ENCODE measurements at places on chromosomes 6 and 20.

DNA sequence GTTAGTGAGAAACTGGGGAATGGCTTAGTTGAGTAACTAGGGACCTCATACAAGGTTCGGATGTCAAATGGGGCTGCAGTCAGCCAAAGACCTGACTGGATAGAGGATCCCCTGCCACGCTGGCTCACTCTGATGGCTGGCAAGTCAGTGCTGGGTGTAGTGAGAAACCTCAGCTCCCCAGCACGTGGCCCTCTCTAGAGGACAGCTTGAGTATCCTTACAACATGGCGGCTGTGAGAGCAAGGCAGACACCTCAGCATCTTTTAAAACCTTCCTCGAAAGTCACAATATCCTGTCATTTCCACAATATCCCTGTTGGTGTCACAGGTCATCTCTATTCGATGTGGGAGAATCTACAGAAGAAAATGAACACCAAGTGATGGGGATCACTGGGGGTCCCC lies 26.7 kb upstream of the IPCEF1 start:
- no peak for DNase-seq

DNA sequence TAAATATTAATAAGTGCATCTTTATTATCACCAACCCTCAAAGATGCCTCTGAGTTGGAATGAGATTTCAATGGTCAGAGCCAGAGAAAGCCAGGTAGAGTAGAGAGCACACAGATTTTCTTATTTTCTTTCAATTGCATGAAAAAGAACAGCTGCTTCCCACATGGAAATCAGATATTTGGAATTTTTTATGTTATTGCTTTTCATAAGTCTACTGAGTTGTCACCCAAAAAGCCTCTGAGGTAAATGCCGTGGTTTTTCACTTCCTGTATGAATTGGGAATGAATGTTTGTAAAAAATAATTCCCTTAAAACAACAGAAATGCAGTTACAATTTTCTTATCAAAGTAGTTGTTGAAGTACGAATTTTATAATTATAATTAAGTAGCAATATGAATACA lies 563.1 kb downstream of the RFPL4B start:
- DNase-seq, result no peak

GRCh38 chr6:37831457-37831856 lies 11.9 kb downstream of the ZFAND3 start:
- no peak for DNase-seq

DNA sequence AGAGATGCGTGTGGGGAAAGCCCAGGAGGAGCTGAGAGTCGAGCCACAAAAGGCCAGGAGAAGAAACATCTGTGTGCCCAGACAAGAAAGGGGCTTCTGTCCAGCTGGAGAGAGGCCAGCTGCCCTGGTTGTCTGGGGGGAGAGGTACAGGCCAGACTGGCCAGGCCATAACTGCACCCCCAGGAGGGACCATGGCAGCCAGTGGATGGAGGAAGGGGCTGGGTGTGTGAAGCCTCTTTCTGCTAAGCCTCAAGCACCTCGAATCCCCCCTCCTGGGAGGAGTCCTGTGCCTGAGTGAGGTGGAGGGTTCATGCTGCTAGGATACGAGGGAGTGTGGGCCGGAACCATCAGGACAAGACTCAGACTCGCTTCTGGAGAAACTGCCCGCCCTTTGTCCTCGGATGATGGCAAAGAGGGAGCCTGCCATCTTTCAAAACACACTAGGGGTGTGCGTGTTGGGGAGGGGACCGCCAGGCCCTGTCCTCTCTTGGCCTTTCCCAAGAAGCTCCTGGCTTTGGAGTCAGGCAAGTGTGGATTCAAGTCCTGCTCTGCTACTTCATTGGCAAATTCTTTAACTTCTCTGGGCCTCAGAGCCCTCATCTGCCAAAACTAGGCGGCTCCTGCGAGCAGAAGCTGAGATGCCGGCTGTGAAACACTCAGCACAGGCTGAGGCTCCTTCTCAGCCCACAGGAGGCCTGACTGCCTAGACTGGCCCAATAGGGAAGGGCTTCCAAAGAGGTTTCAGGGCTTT lies 90.3 kb downstream of the ASXL1 start:
- no peak for DNase-seq

GRCh38 chr6:137471986-137472385 lies 22.2 kb downstream of the OLIG3 start:
- no peak for DNase-seq

DNA sequence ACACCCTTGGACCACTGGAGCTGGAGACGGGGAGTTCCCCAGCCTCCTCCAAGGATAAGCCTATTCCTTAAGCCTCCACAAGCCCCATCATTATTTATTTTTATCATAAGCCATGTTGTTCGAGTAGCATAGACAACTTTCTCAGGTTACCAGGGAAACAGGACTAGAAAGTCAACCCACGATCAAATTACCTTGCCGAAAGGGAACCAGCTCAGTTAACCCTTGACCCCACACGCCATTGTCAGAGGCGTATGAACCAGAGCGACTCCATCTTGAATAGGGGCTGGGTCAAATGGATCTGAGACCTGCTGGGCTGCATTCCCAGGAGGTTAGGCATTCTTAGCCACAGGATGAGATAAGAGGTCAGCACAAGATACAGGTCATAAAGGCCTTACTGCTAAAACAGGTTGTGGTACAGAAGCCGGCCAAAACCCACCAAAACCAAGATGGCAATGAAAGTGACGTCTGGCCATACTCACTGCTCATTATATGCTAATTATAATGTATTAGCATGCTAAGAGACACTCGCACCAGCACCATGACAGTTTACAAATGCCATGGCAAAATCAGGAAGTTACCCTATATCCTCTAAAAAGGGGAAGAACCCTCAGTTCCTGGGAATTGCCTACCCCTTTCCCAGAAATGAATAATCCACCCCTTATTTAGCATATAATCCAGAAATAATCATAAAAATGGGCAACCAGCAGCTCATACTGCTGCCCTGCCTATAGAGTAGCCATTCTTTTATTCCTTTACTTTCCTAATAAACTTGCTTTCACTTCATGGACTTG lies 22.4 kb downstream of the SYNJ2 start:
- DNase-seq, result no peak

DNA sequence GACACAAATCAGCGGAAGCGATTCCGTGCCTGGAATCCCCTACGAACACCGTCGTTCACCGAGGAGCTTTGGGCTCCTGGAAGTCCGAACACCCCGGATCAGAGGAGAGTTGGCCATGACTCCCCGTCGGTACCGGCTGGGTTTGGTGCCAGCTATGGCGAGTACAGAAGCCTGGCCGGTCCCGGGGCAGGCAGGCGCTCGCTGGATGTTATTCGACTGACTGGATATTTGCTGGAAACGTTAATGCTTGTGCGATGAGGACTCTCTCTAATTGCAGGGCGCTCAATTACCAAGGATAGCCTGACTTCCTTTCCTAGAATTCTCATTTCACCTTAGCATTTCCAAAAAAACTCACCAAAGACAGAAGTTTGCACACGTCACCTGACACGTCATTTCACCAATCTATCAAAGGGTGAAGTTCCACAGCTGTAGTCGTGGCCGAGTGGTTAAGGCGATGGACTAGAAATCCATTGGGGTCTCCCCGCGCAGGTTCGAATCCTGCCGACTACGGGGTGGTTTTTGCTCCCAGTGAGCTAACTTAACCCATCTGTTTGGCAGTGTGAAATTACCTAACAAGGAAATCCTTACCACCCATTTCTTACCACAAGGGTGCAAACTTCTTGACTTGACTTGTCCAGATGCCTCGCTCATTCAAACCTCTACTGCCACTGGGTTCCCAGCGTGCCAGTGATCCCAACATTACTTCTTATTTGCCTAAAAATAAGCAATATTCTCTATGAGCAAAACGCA lies 22.7 kb upstream of the ZNF184 start:
- DNase-seq, result no peak

DNA sequence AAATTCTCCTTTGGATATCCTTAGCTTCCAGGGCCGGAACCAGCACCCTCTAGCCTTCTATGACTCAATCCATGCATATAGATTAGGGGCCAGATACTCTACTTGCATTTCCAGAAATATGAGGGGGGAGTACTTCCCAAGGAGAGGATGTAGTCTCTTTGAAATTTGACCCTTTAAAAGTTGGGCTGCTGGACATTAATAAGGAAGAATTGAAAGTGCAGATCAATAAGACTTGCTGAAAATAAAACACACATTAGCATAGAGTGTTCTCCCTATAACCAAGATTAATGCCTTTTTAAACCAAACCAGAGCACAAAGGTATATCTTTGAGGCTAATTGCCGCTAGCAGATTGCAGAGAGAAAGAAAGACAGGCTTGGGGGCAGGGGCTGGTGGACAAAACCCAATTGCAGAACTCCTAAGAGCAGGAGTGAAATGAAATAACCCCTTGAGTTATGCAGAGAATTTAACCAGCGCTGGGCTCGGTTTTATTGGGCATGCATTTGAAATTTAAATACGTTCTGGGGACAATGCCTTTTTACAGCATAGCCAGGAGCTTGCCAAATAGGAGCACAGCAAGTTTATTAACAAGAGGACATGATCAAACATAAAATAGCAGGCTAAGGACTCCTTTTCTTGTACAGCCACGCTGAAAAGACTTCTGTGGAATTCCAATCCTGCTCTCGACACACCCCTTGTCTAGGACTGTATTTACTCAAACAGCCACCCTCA lies 108.2 kb upstream of the SALL4 start:
- DNase-seq, result no peak
